ENCODE measurements at places on chromosomes 4 and X. TPM values are rescaled to one million over a fixed set of nuclear protein-coding genes. Genes with fewer than 3 reads are reported as not detected.

CAMK2D gene
- total RNA-seq = 53.0 TPM

DNA sequence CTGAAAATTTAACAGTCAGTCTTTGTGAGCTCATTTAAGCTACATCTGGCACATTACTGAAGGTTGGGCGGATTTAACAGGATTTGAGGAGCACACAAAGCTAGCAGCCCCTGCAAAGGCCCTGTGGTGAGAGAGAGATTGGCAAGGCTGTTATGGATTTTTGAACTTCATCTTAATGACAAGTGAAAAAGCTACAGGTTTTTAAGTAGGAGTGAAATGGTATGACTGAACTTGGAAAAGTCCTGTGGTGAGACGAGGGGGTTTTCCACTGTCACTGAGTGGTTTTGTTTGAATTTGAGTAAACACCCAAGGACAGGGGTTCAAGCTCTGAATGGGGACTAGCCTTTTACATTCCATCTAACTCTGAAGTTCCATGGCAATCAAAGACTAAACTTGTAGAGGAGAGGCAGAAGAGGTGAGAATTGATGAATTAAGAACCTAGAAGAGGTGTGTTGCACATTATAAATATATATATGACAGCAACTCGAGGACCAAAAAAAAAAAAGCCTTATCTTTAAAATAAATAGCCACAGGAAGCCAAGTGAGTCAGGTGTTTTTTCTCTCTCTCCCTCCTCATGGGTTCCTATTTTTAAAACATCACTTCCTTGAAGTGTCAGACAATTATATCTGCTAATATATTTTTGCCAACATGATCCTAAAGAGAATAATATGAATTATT is 47.8 kb upstream of the CLNK start:
- DNase-seq = no peak

ESX1 gene
- not detected for total RNA-seq

DDIT4L gene
- 46.5 TPM for total RNA-seq

DNA sequence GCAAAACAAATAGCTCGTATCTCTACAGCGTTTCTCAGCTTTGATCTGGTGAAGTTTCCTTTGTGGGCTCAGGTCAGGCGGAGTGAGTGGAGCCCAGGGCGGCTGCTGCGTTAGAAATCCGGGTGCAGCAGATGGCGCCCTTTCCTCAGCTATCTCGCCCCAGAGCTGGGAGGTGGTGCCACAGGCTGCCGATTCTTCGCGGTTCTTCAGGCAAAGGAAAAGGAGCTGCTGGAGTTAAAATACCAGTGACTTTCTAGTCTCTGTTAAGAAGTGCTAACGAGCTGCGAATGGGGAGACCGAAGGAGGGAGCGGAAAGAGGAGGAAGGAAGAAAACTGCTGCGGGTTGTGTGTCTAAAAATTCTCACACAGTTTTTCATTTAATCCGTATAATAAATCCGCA is 114.6 kb downstream of the CPE start:
- peak; percentile 57 for DNase-seq

FAM184B gene
- 0.02 TPM for total RNA-seq

DNA sequence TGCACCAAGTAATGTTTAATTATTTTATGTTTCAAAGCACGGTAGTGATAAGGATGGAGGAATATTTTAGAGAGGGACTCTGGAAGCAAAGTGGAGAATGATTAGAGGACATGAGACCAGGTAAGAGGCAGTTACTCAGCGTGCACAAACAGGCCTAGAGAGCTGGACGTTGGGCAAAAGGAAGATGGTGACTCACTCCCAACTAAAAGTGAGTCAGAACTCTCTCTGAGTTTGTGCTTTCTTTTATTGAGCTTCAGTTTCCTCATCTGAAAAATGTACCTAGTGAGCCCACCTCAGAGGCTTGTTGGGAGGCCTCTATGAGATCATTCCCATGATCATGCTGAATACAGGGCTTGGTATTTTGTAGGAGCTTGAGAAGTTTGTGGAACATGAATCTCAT is 1.6 kb upstream of the ZC4H2 start:
- DNase-seq = no peak

- no peak for DNase-seq
Measured at GRCh38 chr4:137640156-137640837, 108.0 kb upstream of the PCDH18 start.

GRCh38 chr4:165656829-165657490 is 216.1 kb upstream of the TLL1 start:
- no peak for DNase-seq

DNA sequence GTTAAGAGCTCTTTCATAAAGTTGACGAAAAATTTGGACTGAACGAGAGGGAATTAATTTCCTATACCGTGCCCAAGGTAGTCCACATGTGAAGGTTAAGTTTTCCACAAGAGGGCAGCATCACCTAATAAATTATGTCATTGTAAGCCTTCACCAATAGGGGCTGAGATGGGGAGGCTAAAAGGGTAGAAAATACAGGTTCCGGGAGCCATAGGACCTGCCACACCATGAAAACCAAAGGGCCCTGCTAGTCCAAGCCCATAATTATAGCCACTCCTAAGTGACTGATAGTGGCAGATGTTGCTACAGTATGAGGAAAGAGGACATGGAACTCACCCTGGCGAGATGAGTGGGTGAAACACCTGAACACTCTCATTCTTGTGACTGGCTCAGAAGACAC is 122.2 kb downstream of the SHROOM4 start:
- peak; percentile 46 for DNase-seq

MGARP gene
- 0.32 TPM for total RNA-seq

DNA sequence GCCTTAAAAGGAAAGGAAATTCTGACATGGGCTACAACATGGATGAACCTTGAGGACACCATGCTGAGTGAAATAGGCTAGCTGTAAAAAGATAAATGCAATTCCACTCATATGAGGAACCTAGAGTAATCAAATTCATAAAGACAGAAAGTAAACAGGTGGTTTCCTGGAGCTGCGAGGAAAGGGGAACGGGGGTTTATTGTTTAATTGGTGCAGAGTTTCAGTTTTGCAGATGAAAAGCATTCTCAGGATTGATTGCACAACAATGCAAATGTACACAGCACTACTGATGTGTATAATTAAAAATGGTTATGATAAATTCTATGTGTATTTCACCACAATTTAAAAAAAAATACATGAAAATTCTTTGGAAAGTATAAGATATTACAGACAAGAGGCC is 24.0 kb downstream of the PLRG1 start:
- DNase-seq = no peak

DNA sequence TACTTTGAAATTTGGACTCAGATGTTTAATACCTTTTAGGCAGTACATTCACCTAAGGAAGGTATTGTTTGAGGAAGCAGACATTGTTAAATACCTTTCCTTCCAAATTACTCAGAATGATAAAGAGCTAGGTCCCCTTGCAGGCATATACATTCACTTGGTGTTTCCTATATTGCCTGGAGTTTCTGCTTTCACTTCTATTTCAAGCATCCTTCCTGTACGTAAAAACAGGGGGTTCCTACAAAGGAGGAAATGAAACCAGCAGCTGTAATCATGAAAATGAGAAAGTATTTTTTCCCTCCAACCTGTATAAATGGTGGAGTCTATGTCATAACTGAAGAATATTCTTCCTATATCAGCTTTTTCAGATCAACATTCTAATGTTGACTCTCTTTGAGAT is 90.4 kb upstream of the RASGEF1B start:
- no peak for DNase-seq

GPC4 gene
- not detected for total RNA-seq

HOPX gene
- 224 TPM for total RNA-seq

- no peak for DNase-seq
Measured at GRCh38 chr4:25252230-25253070, 18.6 kb downstream of the PI4K2B start.

DNA sequence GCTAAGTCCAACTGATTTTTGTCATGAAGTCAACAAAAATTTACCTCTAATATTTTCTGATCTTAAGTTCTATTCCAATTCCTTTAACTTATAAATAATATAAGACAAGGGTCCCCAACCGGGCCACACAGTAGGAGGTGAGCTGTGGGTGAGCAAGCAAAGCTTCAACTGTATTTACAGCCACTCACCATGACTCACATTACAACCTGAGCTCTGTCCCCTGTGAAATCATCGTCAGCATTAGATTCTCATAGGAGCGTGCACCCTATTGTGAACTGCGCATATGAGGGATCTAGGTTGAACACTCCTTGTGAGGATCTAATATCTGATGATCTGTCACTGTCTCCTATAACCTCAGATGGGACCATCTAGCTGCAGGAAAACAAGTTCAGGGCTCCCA is 227.4 kb downstream of the MAPK10 start:
- no peak for DNase-seq

GRCh38 chrX:137072396-137072795 is 38.6 kb upstream of the GPR101 start:
- no peak for DNase-seq

XAGE1A gene
- total RNA-seq = not detected

DNA sequence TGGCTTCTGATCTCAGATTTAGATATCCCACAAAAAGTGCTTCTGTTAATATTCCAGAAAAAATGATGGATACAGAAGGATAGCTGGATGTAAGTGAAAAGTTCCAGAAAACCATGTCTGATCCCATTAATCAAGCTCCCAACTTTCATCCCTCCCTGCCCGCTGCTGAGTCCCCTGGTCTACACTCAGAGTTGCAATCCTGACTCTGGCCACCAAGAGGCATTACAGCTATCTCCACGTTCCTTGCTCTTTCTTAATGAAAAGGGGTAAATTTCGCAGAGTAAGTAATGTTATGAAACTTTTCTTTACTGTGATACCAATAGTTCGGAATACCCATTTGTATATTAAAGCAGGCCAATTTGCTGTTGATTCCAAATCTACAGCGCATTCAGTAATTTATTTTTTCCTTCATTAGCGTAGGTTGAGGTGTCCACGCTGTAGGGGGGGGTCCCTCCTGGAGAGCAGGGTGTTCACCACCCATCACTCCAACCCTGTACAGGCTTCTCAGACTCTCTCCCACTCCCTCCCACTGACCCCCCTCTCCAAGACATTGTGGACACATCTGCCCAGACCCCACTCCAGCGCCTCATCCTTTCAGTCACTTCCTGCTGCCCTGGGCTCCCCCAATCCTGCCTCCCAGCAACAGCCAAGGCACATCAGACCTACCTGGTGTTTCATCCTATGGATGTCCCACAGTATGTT is 55.1 kb downstream of the RAB40A start:
- peak; percentile 52 for DNase-seq

LGI2 gene
- total RNA-seq = not detected

GRCh38 chr4:28073860-28074555 is 1213.4 kb downstream of the STIM2 start:
- no peak for DNase-seq

MAGEA2B gene
- total RNA-seq = not detected

- no peak for DNase-seq
Measured at GRCh38 chr4:146275370-146275769, 61.0 kb downstream of the REELD1 start.

DNA sequence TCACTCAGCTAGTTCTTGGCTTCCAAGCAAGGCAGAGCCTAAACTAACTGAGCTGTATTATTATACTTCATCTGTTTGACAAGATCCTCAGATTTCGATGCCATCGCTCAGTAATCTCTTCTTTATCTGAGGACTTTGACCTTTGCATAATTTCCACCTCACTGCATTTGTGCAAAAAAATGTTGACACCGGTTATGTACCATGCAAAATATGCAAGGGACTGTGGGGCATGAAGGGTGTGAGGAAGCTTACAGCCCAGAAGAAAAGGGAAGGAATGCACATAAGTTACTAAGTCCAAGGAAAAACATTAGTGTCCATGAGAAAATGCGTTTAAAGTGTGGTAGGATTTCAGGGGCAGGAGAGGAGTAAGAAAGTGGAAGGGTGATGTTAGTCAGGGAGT is 295.4 kb downstream of the PACRGL start:
- no peak for DNase-seq

- DNase-seq = no peak
Measured at GRCh38 chrX:15749642-15750610, 11.9 kb downstream of the CA5B start.

- DNase-seq = no peak
Measured at GRCh38 chr4:69054578-69055200, 41.6 kb upstream of the UGT2B7 start.

Data from NCI-H460 (cell line).